ENCODE measurements at places on chromosomes 1 and 21.

GRCh38 chr1:162629651-162630050, 2.6 kb upstream of the DDR2 start:
- no peak overlapping the region for H3K4me3 ChIP-seq
- no peak for DNase-seq
- no peaks in the 10 kb centered on the region for H3K36me3 ChIP-seq
- no peak overlapping the region for H3K27ac ChIP-seq
- no peaks in the 10 kb centered on the region for H3K27me3 ChIP-seq

- no peaks in the 10 kb centered on the region for H3K27me3 ChIP-seq
- no peaks in the 10 kb centered on the region for H3K36me3 ChIP-seq
- H3K4me1 ChIP-seq = no peaks in the 10 kb centered on the region
- H3K4me3 ChIP-seq = no peak overlapping the region
- H3K27ac ChIP-seq = no peak overlapping the region
Observed at GRCh38 chr21:21969211-21969610, 971.0 kb downstream of the NCAM2 start.

- no peaks in the 10 kb centered on the region for H3K27me3 ChIP-seq
- peak overlapping the region; percentile 27 for H3K4me3 ChIP-seq
- peak; percentile 85 for DNase-seq
- H3K4me1 ChIP-seq = no peaks in the 10 kb centered on the region
Observed at GRCh38 chr1:48093696-48094528, 96.7 kb upstream of the TRABD2B start.

DNA sequence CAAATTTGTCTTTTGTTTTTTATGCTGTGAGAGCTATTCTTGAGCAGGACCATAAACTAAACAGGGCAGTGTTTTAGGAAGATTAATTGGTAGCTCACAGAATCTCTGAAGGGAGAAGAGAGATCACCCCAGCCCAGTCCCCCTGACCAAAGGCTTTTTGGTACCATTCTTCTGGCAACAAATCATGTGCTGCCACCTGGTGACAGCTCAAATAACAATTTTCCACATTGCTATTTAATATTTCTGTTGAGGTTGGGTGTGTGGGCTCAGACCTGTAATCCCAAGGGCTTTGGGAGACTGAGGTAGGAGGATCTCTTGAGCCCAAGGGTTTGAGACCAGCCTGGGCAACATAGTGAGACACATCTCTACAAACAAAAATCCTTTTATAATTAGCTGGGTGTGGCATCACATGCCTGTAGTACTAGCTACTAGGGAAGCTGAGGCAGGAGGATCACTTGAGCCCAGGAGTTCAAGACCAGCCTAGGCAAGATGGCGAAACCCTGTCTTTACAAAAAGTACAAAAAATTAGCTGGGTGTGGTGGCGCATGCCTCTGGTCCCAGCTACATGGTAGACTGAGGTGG, 2.2 kb upstream of the TESK2 start:
- H3K27me3 ChIP-seq = no peaks in the 10 kb centered on the region
- no peaks in the 10 kb centered on the region for H3K36me3 ChIP-seq
- H3K4me3 ChIP-seq = no peak overlapping the region
- H3K27ac ChIP-seq = no peak overlapping the region

- no peaks in the 10 kb centered on the region for H3K27me3 ChIP-seq
- no peak for DNase-seq
- H3K36me3 ChIP-seq = no peaks in the 10 kb centered on the region
- no peak overlapping the region for H3K4me3 ChIP-seq
- no peak overlapping the region for H3K27ac ChIP-seq
Observed at GRCh38 chr1:78759881-78760280, 110.2 kb downstream of the IFI44 start.

GRCh38 chr1:62093261-62093660, 101.4 kb upstream of the L1TD1 start:
- no peak overlapping the region for H3K4me3 ChIP-seq
- H3K27me3 ChIP-seq = no peaks in the 10 kb centered on the region
- no peak overlapping the region for H3K27ac ChIP-seq
- H3K36me3 ChIP-seq = 0 out of 2 replicates have a peak, but pooled peaks cover 1% of the 10 kb centered on the region
- no peak for DNase-seq
